Left lobe of liver (tissue), 2 donors: ENCODE measurements at places on chromosomes 7 and 10. TPM values are rescaled to one million over a fixed set of nuclear protein-coding genes. Genes with fewer than 3 reads are reported as not detected.

Gene SMNDC1
- 8.8 TPM for total RNA-seq

Gene CFTR
- 1.1 TPM for total RNA-seq

Gene CYP2C8
- 1,524 TPM for total RNA-seq

Gene HABP2
- 289 TPM for total RNA-seq

Gene PRKCQ
- total RNA-seq: 0.20 TPM

Gene BEND7
- 14.9 TPM for total RNA-seq

Gene UTF1
- not detected for total RNA-seq

Gene NT5C3A
- total RNA-seq: 7.3 TPM

Gene TSPAN15
- total RNA-seq: 3.8 TPM

Gene SFXN4
- 17.8 TPM for total RNA-seq

Gene ZPBP
- not detected for total RNA-seq

Gene SPDYE6
- total RNA-seq: not detected

Gene WDR86
- total RNA-seq: 0.28 TPM

Gene GBF1
- total RNA-seq: 22.8 TPM

Gene SLC18A2
- 0.15 TPM for total RNA-seq

Gene GHRHR
- 0.83 TPM for total RNA-seq

Gene PAX4
- total RNA-seq: not detected

Gene TSPAN13
- total RNA-seq: 41.3 TPM

Gene CALML3
- not detected for total RNA-seq

Gene NEUROD6
- total RNA-seq: not detected

Gene DPP6
- total RNA-seq: not detected

Gene YWHAG
- total RNA-seq: 44.8 TPM

Gene PRSS37
- not detected for total RNA-seq

Gene NUPR2
- total RNA-seq: not detected

Gene TAS2R5
- total RNA-seq: 0.45 TPM

Gene ETV1
- total RNA-seq: 8.4 TPM

Gene XRCC2
- 0.18 TPM for total RNA-seq

Gene RBP3
- total RNA-seq: not detected

Gene PDGFA
- 2.7 TPM for total RNA-seq

Gene HOGA1
- 66.2 TPM for total RNA-seq
